ENCODE measurements at places on chromosomes 7 and 10. TPM values are rescaled to one million over a fixed set of nuclear protein-coding genes. Genes with fewer than 3 reads are reported as not detected.

DNA sequence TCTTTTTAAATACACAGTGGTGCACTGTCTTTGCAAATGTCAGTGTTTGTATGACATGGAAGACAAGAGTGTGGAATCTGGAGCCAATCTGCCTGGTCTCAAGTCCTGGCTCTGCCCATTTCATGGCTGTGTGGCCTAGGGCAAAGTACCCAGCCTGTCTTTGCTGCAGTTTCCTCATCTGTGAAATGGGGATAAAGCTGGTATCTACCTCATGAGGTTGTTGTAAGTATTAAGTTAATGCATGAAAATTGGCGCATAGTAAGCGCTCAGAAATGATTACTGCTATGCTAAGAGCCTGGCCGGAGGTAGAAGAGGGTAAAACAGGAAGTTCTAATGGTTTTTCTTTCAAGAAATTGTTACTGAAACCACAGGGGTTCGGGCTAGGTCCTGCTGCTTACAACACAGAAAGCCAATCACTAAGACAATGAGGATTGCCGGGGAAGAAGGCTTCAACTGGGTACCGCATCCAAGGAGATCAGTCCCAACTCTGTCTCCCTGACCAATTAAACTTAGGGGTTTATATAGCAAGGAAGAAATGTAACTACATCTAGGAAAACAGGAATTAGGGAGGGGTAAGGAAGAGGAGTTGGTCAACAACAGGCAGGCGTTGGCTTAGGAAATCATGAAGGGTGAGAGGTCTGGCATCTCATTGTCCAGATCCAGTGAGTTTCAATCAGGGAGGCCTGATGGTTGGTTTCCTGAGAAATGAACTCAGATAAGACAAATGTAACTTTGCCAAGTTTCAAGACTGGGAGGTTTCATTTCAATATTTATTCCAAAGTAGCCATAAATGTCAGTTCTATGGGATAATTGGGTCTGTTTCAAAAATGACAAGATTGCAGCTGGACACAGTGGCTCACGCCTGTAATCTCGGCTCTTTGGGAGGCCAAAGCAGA is 57.0 kb downstream of the CHST3 start:
- H3K4me3 ChIP-seq, result no peak overlapping the region
- H3K27me3 ChIP-seq, result no peaks in the 10 kb centered on the region
- no peaks in the 10 kb centered on the region for H3K4me1 ChIP-seq
- no peak for DNase-seq
- no peaks in the 10 kb centered on the region for H3K36me3 ChIP-seq

GRCh38 chr10:50512214-50512595 is 111.6 kb downstream of the SGMS1 start:
- no peak overlapping the region for H3K4me3 ChIP-seq
- no peaks in the 10 kb centered on the region for H3K36me3 ChIP-seq
- no peak for DNase-seq
- H3K27ac ChIP-seq, result no peak overlapping the region
- H3K27me3 ChIP-seq, result no peaks in the 10 kb centered on the region

DNA sequence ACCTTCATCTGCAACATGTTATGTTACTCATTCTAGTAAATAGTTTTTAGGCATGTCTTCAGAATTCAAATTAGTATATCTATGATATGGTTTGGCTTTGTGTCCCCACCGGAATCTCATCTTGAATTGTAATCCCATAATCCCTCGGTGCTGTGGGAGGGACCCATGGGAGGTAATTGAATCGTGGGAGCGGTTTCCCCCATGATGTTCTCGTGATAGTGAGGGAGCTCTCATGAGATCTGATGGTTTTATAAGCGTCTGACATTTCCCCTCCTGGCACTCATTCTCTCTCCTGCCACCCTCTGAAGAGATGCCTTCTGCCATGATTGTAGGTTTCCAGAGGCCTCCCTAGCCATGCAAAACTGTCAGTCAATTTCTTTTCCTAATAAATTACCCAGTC is 20.4 kb upstream of the GPR37 start:
- no peaks in the 10 kb centered on the region for H3K27me3 ChIP-seq
- no peaks in the 10 kb centered on the region for H3K4me1 ChIP-seq
- no peaks in the 10 kb centered on the region for H3K36me3 ChIP-seq
- H3K4me3 ChIP-seq, result no peak overlapping the region
- no peak for DNase-seq

Gene SPDYE18
- total RNA-seq, result 2.8 TPM

DNA sequence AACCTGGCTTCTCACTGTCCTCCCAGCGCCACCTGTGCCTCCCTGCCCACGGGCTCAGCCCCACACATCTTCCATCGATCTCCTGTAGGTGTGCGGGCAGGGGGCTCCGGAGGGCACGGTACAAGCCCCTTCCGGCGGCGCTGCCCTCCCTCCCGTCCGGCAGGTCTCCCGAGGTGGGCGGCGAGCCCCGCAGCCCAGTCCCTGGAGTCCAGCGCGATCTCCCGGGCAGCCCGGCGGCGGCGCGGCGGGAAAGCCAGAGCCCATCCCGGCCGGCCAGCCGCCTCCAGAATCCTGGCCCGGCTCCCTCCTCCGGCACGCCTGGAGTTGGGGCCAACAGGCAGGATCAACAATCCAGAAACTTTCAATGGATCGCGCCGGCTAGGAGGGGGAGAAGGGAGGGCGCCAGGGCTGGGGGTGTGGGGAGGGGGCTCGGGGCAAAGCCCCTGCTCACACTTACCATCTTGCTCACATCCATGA is 100.1 kb downstream of the HIP1 start:
- no peaks in the 10 kb centered on the region for H3K36me3 ChIP-seq
- no peak overlapping the region for H3K27ac ChIP-seq
- H3K27me3 ChIP-seq, result no peaks in the 10 kb centered on the region
- no peak for DNase-seq
- peaks cover 8% of the 10 kb centered on the region for H3K4me1 ChIP-seq

- no peaks in the 10 kb centered on the region for H3K36me3 ChIP-seq
- H3K4me3 ChIP-seq, result no peak overlapping the region
- no peak overlapping the region for H3K27ac ChIP-seq
- H3K27me3 ChIP-seq, result no peaks in the 10 kb centered on the region
- no peaks in the 10 kb centered on the region for H3K4me1 ChIP-seq
These were observed 239.2 kb upstream of the AKR1E2 start for GRCh38 chr10:4586776-4587175.

Gene FGFR2
- 0.58 TPM for total RNA-seq

DNA sequence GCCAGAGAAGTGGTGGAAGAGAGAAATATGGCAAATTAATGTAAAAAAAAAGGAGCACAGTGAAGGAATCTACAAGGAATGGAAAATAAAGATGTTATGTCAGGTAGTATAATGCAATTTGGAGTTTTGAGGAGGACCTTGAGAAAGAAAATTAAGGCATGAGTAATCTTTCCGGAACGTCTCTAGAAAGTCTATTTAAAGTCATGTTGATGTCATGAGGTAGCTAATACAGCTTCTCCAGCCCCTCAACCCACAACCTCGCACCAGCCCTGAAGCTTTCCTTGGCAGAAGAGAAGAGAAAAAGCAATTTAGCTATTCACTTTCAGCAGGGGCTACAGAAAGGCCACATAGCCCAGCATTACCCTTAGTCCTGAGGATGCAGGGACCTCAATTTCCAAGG is 22.5 kb downstream of the TRDMT1 start:
- peaks cover 9% of the 10 kb centered on the region for H3K4me1 ChIP-seq
- H3K27ac ChIP-seq, result no peak overlapping the region
- H3K36me3 ChIP-seq, result no peaks in the 10 kb centered on the region
- no peak overlapping the region for H3K4me3 ChIP-seq
- no peaks in the 10 kb centered on the region for H3K27me3 ChIP-seq

GRCh38 chr7:78510580-78511188 is 712.1 kb downstream of the PHTF2 start:
- H3K27ac ChIP-seq, result no peak overlapping the region
- H3K4me1 ChIP-seq, result no peaks in the 10 kb centered on the region
- no peak overlapping the region for H3K4me3 ChIP-seq
- H3K36me3 ChIP-seq, result no peaks in the 10 kb centered on the region

GRCh38 chr10:54613162-54613561 is 187.9 kb downstream of the PCDH15 start:
- H3K4me3 ChIP-seq, result no peak overlapping the region
- H3K27me3 ChIP-seq, result no peaks in the 10 kb centered on the region
- no peak overlapping the region for H3K27ac ChIP-seq
- H3K36me3 ChIP-seq, result no peaks in the 10 kb centered on the region

Gene AZGP1
- not detected for total RNA-seq

GRCh38 chr10:10878963-10879362 is 138.7 kb upstream of the CELF2 start:
- no peak overlapping the region for H3K4me3 ChIP-seq
- no peaks in the 10 kb centered on the region for H3K27me3 ChIP-seq
- no peak for DNase-seq
- H3K4me1 ChIP-seq, result no peaks in the 10 kb centered on the region

Gene DKK1
- total RNA-seq, result not detected

Gene SLC26A3
- not detected for total RNA-seq

GRCh38 chr10:14327527-14327926 is 3.2 kb downstream of the FRMD4A start:
- H3K27ac ChIP-seq, result no peak overlapping the region
- no peak overlapping the region for H3K4me3 ChIP-seq
- H3K27me3 ChIP-seq, result peaks cover 4% of the 10 kb centered on the region
- no peaks in the 10 kb centered on the region for H3K36me3 ChIP-seq
- H3K4me1 ChIP-seq, result no peaks in the 10 kb centered on the region
- no peak for DNase-seq

Measured in CD4-positive, alpha-beta memory T cell (primary cell).